ENCODE measurements at places on chromosomes 7 and 10.

GRCh38 chr7:132511387-132511786 is 64.9 kb downstream of the PLXNA4 start:
- DNase-seq = no peak

DNA sequence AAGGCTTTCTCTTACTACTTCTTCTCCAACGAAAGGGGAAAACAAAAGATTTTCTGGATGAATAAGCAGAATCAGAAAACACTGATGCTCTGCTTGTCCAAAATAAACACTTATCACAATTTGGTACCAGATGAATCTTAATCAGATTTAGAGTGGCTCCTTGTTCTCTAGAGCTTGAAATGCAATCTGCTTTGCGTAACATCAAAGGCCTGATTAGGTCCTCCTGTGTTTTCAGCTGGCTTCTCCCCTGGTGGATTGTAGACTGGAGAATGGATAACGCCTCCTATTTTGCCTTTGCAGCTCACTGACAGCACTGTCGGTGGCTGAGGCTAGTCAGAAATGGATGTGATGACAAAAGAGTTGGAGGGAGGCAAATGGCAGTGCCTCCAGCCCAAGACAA is 91.2 kb downstream of the FAM13C start:
- no peak for DNase-seq

DNA sequence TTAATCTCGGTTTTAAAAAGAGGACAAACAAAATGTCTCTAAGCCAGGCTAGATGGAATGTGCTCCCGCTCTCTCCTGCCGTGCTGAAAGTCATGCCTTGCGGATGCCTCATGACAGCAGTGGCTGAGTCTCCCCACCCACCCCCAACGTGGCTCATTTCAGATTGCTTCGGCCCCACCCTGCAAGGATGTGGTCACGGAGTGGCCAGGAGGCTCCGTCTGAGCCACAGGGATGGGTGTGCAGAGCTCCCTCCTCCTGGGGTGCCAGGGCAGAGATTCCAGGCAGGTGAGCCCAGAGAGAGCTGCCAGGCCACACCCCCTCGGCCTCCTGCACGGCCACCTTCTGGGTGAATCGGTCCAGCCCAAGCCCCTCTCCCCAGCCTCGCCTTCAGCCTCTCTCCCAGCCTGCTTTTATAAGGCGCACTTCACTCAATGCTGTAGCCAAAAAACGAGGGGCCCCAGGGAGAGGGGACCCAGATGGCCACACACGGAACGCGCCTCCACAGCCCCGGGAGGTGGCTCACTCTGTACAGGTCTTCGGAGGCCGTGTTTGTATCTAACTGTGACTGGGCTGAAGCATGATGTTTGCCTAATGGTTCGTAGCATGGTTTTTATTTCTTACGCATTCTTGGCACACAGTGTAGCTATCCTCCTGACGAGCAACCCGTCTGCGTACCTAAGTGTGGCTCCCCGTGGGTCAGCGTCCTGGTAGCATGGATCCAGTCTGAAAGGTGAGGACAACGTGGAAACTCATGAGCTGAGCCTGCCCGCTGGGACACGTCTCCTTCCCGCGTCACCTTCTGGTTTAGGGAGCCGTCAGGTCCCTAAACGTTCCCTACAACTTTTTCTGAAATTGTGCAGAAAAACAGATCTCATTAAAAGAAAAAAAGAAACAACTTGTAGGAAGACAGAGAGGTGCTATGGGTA is 413.8 kb upstream of the FOXK1 start:
- no peak for DNase-seq

DNA sequence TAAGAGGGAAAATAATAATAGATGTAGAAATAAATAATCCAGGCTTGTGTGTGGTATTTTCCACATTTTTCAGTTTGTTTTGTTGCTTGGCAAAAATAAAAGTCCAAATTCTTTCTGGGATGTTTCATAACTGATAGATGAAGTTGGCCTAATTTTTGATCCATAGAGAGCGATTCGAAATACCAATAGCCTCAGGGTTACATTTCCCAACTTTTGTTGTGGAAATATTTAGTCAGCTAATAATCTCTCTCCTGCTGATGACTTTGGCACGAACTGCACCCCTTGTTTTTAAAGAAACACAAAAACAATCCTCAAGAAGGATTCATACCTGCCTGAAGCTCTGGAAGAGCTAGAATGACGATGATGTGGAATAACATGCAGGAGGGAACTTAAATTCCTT is 483.2 kb downstream of the ADRA2A start:
- no peak for DNase-seq

DNA sequence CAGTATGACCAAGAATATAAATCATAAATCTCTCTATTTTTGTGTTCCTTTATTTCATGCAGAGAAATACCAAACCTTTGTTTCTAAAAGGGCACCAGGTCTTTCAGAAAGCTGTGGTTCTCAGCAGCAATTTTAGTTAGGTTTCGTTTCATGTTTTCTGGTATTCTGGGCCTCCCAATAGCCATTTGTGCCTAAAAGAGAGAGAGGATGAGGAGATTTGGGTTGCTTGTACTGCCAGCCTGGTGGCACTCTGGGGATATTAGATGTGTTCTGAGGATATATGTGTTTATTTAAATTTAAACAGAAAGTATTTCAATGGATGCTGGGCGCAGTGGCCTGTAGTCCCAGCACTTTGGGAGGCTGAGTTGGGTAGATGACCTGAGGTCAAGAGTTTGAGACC is 471.7 kb downstream of the AUTS2 start:
- no peak for DNase-seq

DNA sequence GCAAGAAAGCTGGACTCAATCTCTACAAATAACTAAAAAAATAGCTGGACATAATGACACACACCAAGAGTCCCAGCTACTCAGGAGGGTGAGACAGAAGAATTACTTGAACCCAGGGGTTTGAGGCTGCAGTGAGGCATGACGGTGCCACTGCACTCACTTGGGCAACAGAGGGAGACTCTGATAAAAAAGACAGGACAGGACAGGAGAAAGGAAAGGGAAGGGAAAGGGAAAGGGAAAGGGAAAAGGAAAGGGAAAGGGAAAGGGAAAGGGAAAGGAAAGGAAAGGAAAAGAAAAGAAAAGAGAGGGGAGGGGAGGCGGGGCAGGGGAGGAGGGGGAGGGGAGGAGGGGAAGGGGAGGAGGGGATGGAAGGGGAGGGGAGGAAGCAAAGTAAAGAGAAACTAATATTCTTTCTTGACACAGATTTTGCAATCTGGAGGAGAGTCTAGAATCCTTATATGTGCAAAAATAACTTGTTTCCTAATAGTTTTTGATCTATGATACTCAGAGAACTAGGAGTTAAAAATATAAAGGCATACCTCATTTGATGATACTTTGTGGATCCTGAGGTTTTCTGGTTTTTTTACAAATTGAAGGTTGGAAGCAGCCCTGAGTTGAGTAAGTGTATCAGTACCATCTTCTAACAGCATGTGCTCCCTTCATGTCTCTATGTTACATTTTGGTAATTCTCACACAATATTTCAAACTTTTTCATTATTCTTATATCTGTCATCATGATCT is 8.0 kb downstream of the SAR1A start:
- no peak for DNase-seq

GRCh38 chr7:14505906-14506305 is 396.6 kb downstream of the DGKB start:
- no peak for DNase-seq

- no peak for DNase-seq
Measured at GRCh38 chr7:101104193-101104713, 19.0 kb downstream of the TRIM56 start.

- DNase-seq = no peak
Measured at GRCh38 chr10:75159519-75159918, 48.1 kb downstream of the SAMD8 start.

GRCh38 chr7:105760551-105761447 is 115.6 kb downstream of the ATXN7L1 start:
- peak; percentile 20 for DNase-seq

DNA sequence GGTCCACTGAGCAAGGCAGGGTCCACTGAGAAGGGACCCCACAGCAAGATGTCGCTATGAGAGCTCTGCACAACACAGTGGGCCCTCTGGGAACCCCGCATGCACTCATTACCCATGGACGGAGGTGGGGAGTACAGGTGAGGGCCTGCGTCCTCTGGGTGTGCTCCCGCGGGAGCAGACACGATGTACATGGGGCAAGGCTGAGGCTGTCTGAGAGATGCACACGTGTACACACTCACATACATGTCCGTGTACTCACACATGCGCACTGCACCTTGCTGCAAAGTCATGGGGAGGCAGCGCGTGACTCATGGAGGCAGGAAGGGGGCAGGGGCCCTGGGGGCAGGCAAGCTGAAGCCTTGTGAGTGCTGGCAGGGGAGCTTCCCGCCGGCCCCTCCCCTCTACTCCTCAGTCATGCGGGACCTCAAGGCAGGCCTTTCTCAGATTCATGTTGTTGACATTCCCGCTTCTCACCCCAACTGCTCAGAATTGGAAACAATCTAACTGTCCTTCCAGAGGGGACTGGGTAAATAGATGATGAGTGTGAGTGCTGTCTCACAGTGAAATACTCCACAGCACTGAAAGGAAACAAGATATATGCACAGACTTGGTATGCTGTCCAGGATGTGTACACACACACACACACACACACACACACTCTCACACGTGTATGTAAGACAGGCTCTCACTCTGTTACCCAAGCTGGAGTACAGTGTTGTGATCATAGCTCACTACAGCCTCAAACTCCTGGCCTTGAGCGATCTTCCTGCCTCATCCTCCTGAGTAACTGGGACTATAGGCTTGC is 40.0 kb downstream of the GOLGA7B start:
- no peak for DNase-seq

GRCh38 chr10:49751216-49751615 is 10.9 kb downstream of the OGDHL start:
- no peak for DNase-seq

DNA sequence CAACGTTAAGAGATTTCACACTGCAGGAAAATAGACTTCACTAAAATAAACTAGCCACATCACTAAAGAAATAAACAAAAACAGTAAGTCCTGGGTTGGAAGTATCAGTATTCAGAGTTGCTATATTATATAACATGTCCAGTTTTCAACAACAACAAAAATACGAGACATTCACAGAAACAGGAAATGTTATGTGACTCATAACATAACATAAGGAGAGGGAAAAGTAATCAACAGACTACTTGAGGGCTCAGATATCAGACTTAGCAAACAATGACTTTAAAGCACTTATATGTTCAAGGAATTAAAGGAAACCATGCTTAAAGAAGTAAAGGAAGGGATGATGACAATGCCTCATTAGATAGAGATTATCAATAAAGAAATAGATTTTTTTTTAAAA is 73.5 kb upstream of the MKLN1 start:
- no peak for DNase-seq

- DNase-seq = no peak
Measured at GRCh38 chr10:35855155-35855947, 213.3 kb upstream of the FZD8 start.

DNA sequence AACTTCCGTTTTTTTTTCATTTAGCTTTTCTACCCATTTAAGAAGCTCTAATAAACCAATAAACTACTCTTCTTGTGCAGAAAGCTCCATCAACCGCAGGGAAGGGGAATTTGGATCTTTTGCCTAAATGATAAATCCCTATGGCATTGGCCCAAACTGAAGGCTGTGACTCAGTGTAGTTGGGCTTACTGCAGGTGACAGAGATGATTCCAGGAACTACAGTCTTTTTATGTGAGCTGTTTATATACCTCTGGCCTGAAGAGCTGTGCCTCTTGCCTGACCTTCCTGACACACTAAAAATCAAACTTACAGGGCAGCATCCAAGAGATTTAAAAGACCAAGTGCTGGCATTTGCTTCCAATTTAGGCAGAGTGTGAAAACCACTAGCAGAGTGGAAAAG is 25.2 kb downstream of the ABCB1 start:
- DNase-seq = no peak

- DNase-seq = no peak
Measured at GRCh38 chr10:72417971-72418370, 63.3 kb upstream of the DNAJB12 start.

- DNase-seq = no peak
Measured at GRCh38 chr7:101943889-101944600, 126.6 kb downstream of the CUX1 start.

- DNase-seq = no peak
Measured at GRCh38 chr7:105672801-105673200, 91.5 kb upstream of the EFCAB10 start.

DNA sequence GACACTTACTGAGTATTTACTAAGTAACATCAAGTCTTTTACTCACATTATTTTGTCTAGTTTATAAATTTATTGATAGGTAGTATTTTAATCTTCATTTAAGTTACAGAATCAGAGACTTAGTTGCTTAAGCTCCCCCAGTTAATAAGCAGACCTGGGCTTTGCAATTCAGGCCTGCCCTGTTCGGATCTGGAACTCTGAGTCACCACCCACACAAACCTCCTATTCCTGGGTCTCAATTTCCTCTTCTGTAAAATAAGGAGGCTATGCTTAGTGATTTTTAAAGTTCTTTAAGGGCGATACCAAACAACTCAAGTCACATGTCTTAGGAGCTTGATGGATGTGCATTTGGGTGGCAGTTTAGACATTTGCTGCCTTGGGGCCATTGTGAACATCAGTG is 3.5 kb upstream of the MGAM start:
- no peak for DNase-seq
